Stimulated activated CD4-positive, alpha-beta T cell treated with anti-CD3 and anti-CD28 coated beads, Interleukin-15, amount 100 ng/mL, for 1 hour (primary cell): ENCODE measurements at places on chromosomes 6 and 20.

- no peak for DNase-seq
Measured at GRCh38 chr6:21357262-21357661, 236.3 kb upstream of the SOX4 start.

- no peak for DNase-seq
Measured at GRCh38 chr6:113954653-113955052, 16.3 kb downstream of the HDAC2 start.

GRCh38 chr6:120320481-120321162, 971.1 kb upstream of the MAN1A1 start:
- DNase-seq: no peak

DNA sequence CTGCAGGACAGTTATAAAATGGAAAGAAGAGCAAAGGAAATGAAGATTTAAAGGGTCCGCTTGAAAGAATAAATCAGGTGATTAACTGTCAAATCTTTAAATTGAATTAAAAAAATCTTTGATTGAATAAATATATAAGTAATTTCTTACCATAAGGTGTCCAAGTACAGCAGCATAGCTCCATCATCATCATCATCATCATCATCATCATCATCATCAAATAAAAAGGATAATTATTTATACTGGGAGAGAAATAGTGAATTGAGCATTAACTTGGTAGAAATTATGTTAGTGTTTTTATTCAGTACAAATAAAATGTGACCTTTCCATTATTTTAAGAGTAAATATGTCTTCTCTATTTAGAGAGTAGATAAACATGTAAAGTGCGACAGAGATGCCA, 745.6 kb upstream of the MARCKS start:
- no peak for DNase-seq

DNA sequence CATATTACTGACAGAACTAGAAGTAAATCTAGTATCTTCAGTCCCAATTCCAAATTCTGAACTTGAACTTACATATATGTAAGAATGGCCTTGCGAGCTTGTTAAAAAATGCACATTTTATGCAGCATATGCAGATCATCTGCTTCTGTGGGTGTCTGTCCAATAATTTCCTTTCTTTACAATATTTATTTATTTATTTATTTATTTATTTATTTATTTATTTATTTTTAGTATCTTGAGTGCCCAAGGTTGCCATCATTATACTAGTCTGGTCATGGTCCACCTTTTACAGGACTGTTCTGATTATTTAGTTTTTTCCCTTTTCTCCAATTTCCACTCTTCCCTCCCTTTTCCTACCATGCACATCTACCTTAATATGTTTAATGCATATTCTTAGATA, 528.4 kb downstream of the COL12A1 start:
- no peak for DNase-seq

- DNase-seq: no peak
Measured at GRCh38 chr6:48184648-48185047, 73.7 kb upstream of the PTCHD4 start.

DNA sequence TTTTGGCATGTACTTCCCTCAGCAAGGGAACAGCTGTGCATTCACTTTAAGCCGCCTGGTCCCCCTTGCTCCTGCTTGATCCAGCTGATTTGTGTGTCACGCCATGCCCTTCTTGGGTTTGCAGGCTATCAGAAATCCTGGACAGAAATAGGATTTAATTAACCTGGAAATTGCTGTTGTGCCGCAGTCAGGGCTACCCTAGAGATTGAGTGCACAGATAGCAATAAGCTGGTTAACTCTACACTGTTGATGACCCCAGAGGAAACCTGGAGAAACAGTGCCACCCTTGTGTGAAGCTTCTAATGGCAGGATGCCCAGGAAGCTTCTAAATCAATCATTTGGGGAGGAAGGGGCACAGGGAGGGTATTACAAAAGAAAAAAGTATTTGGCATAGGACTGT, 199.0 kb downstream of the JARID2 start:
- DNase-seq: no peak

- DNase-seq: peak; percentile 10
Measured at GRCh38 chr6:133837801-133838349, 51.0 kb upstream of the TCF21 start.

DNA sequence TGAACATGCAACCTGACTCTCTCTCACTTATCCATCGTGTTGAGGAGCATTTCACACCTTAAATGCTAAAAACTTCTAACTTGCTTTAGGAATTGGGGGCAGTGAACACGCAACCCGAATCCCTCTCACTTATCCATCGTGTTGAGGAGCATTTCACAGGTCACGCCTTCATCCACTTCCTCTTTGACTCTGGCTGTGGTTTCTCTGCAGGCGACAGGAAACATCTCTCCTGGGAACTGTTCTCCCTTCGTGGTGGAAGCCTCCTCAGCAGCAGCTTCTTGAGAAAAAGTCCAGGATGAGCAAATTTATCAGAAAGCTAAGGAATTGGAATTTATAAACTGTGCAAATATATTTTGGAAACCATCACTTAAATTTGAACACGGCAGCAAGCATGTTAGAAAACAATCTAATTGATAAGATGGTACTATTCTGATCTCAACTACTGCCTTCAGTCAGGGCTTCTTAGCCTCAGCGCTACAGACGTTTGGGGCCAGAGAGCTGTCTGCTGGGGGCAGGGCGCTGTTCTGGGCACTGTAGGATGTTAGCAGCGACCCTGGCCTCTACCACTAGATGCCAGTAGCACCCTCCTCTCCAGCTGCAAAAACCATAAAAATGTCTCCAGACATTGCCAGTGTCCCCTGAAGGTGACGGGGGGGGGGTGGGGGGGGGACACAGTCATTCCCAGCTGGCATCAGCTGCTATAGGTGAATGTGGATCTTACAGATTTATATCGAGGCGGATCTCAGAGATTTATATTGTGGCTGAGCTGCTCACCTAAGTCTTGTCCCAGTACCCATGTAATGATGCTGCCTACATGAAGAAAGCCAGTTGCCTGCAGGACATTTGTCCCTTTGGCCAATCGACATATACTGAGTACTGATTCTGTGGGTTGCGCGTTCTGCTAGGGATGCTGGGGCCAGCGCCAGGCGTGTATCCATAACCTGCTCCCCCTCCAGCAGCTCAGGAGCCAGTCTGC, 26.2 kb downstream of the CTCFL start:
- DNase-seq: no peak

DNA sequence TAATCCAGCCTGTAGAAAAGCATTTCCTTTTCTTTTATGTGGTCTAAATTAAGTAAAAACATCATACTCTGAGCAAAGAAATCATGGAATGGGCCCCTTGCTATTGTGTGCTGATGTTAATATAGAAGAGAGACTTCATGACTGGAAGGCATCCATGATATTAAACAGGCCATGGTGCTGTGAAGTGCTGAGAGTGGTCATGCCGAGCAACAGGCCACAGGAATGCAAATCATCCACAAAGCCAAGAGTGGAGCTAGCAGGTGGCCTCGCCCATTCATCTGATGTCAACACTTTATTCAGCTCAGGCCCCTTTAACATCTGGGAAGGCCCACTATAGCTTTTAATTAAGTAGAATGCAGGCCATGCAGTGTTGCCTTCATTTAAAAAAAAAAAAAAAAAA, 115.2 kb upstream of the HMGCLL1 start:
- DNase-seq: no peak

- DNase-seq: no peak
Measured at GRCh38 chr20:61861858-61862257, 203.8 kb downstream of the TAF4 start.

GRCh38 chr6:90388395-90388794, 91.8 kb upstream of the BACH2 start:
- no peak for DNase-seq

GRCh38 chr6:21265730-21266044, 327.9 kb upstream of the SOX4 start:
- DNase-seq: no peak

DNA sequence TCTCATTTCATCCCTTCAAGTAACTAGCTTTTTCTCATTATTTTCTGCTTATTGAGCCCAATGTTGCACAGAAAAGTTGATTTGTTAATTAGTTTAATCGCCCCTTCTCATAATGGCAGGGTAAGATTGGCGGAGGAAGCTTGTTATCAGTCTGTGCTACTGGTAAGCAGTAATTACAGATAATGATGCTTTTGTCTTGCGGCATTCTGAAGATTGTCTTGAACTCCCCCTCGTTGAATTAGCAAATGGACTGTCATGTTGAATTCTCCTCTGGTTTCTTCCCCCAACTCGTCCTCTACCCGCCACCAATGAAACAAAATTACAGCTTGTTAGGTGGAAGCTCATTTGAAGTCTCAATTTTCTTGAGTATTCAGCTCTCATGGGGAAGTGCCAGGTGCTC, 39.4 kb downstream of the PRDM13 start:
- DNase-seq: no peak

- DNase-seq: no peak
Measured at GRCh38 chr6:73011945-73012344, 213.4 kb downstream of the KHDC1L start.

DNA sequence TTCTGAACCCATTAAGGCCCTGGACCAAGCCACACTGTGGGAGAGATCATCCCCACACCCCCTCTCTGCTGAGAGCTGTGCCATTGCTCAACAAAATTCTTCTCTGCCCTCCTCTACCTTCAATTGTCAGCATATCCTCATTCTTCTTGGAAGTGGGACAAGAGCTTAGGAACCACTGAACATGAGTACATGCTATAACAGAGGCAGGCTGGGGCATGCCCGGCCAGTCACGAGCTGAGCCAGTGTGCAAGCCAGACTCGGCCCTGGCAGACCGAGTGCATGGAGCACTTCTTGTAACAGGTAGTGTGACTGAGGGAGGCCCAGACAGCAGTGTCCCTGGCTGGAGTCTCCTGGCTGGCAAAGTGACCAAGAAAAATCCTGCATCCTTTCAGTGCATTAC, 149.2 kb downstream of the MOXD1 start:
- no peak for DNase-seq

GRCh38 chr6:44869321-44869897, 458.7 kb upstream of the RUNX2 start:
- DNase-seq: no peak

- DNase-seq: no peak
Measured at GRCh38 chr6:5034736-5035135, 30.9 kb upstream of the RPP40 start.

DNA sequence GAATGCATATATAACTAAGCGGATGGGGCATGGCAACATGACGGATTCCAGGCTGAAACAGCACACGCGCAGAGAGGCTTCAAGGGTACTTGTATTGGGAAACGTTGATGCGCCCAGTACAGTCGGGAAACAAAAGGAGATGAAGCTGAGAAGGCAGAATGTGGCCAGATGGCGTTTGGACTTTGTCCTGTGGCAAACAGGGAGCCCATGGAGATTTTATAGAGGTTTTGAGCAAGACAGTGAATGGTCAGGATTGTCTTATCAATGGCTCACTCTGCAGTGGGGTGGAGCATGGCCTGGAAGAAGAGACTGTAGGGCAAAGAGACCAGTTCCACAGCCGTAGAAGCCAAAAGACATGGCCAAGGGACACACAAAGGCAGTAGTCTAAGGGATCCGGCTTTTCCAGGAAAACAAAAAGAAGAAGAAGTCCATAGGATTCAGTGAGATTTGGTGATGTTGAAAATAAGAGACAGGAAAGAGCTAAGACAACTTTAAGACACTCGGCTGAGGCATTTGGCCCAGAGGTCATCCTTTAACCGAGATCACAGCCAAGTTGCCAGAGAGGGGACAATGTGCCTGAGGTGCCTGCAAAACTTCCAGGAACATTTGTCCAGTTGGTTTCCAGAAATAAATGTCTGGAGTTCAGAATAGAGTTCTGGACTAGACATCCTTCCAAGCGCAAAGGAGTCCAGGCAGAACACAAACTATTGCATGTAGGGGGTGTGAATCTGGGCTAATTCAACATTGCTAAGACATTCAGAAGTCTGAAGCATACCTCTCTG, 123.0 kb upstream of the RREB1 start:
- no peak for DNase-seq

DNA sequence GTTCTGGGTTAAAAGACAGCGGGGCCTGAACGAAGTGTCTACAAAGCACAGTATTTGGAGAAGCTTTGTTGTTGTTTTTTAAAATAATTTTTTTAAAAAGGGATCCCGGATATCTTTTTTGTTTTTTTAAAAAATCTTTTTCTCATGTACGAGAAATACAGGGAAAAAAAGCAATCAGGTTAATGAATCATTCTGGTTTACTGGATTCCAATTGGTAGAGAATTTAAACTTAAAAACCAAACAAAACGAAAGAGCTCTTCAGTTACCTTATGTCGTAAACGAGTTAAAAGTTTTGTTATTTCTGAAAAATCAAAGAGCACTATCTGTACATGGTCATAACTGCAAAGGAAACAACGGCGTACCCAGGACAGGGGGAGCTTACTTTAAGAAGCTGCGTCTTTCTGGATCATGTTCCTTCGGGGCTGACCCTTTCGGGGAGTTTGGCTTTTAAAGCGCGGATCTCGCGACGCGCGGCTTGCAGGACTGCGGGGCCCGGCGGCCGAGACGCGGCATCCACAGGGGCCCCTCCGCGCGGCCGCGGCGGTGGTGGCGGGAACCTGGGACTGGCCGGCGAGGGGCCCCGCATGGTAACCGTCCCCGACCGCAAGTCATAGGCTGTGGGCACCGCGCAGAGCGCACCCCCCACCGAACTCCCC, 927 bp downstream of the IL20RA start:
- no peak for DNase-seq

DNA sequence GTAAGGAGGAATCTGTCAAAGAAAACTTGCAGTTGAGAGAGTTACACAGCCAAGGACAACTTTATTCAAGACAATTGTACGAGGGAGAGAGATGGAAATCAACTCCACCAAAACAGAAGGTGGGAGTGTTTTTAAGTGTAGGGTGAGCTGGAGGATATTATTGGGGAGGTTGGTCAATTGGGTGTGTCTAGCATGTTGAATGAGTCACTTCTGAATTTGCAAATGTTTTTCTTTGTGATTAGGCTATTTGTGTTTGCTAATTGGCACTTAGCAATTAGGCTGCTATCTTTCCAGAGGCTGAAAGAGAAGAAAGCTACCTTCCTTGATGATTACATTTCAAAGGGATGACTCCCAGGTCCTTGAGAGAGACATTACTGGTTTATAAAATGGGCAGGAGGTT, 441.1 kb downstream of the MEI4 start:
- DNase-seq: no peak

DNA sequence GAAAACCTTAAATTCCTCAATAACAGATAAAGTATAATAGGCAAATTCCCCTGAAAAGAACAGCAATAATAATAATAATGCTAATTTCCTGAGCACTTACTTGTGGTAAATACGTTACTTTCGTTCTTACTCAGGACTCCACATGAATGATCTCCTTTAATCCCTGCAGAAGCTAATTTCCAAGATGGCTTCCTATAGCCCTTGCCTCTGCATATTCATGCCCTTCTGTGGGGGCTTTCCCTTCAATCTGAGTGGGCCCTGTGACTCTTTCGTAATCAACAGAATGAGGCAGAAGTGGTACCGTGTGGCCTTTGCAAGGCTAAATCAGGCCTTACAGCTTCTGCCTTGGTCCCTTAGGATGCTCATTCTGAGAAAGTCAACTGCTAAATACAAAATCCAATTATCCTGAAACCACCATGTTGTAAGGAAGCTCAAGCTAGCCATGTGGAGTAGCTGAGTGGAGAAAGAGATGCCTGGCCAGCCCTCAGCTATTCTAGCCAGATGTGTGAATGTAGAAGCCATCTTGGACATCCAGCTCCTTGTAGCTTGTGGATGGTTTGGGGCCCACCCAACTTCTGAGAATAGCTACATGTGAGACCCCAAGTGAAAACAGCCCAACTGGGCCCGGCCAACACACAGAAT, 50.5 kb downstream of the MCUR1 start:
- no peak for DNase-seq
